ENCODE measurements at places on chromosomes 7 and 10. TPM values are rescaled to one million over a fixed set of nuclear protein-coding genes. Genes with fewer than 3 reads are reported as not detected.

Gene AKR1D1
- not detected for total RNA-seq

Gene SPDYE1
- total RNA-seq: not detected

DNA sequence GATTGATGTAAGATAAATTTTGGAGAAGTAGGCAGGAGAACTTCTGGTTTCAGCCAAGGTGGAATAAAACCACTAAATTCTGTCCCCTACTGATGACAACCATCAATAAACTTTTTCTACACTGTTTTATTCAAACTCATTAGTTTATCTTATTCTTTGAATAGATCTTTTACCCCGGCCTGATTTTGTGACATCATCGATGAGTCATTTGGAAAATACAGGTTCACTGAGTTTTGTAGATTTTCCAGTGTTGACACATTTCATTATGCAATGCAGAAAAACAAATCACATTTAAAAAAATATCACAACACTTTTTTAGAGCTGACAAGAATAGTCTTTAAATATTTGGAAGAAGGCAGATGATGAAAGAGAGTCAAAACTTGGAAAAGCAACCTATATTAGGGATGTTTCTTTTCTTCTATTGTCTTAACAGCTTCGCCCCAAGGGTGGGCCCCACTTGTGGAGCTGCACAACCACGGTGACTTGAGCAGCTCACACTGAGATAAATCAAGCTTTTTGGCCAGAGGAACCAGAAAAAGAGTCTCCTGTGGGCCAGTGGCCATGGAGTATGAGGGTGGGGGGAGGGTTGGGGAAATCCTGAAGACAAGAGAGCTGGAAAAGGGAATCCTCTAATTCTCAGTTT lies 112.8 kb downstream of the PTEN start:
- no peak for DNase-seq

- no peak for DNase-seq
Measured at GRCh38 chr10:22662733-22663330, 51.5 kb downstream of the PIP4K2A start.

DNA sequence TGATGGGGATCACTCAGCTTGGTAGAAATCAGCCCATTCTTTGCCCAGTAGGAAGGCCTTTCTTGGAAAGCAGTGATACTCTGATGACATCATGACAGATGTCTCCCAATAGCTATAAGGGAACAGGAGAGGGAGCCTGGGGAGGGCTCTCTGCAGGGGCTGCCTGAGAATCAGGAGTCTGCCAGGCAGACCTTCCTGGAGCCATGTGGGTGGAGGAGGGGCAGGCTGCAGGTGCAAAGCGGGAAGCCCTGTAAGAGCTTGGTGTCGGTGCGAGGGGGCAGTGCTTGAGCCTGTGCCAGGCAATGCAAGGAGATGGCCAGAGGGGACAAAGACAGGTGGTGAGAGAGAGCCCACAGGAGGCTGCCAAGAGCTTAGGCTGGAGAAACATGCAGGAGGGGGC lies 5.0 kb upstream of the TNS3 start:
- DNase-seq: no peak

DNA sequence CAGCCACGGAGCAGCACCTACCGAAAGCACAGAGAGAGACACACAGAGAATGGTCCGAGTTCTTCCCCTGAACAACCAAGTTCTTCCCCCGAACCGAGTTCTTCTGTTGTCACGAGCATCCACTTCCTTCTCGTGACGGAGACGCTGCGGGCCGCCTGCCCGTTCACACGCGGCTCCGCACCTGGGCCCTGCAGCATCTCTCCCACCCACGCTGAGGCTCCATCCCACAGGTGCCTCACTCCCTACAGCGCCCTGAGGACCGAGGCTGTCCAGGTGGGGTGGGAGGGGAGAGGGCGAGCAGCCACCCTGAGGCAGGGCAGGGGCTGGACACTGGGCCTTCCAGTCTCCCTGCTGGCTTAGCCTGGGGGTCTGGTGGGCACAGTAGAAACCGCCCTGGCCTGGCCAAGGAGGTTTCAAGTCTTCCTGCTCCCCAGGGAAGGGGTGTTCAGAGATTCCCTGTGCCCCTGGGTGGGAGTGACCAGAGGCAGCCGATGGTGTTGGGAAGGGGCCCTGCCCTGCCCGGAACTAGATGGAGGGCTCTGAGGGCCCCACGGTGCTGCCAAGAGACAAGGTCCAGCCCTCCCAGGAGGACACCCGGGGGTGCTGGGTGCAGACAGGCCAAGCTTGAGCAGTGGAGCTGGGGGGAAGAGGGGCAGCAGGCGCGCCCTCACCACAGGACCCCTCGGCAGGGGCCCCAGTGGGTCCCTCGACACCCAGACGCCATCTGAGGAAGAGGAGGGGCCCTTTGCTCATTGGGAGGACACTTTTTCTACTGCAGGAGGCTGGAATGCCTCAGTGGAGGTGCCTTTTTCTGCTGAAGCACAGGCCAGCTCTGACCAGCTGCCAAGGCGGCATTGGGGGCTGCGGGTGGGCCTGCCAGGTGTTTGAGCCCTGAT lies 5.2 kb upstream of the NKX6-2 start:
- DNase-seq: no peak

Data from Panc1 (cell line).